HuH-7.5 (cell line): ENCODE measurements at places on chromosomes 7 and 10.

DNA sequence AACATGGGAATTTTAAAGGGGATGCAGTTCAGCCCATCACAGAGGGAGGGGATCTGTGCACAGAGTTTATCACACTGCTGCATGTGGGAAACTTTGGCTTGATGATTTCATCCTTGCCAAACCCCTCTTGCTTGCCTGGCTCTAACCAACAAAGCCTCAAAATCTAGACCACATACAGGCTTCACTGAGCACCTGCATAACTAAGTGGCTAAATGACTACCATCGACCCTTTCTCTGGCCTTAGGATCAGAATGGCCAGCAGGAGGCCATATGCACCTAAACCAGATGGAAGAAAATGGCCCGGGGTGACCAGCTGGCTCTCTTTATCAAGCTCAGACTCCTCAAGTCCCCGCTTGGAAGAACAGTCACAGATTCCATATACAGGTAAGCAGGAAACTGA lies 15.6 kb upstream of the ZNF25 start:
- no peak for DNase-seq

- no peak for DNase-seq
These were observed 372.3 kb upstream of the LRRN3 start for GRCh38 chr7:110718503-110719205.

DNA sequence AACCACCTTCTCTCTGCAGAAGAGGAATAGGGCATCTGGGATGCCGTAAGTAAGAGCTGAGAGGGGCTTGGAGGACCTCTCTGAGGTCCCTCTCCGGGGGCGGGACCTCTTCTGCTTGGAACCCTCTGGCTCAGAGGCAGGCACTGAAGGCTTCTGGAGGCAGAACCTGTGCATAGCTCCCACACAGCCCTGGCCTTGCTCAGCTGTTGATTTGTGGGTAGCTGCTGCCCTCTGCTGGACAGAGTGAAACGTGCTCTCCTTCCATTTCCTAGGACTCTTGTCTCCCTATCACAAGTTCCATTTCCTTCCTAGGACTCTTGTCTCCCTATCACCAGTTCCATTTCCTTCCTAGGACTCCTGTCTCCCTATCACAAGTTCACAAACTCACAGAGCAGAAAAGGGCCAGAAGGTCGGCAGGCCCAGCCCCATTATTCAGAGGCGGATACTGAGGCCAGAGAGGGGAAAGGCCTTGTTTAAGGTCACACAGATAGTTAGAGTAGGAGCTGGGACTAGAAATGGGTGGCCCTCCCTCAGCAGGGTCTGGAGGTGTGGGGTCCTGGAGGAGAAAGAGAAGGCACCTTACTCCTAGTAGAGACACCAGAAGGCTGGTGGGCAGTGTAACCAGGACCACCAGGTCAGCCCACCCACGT lies 30.3 kb upstream of the GARS1 start:
- DNase-seq = peak; percentile 72

DNA sequence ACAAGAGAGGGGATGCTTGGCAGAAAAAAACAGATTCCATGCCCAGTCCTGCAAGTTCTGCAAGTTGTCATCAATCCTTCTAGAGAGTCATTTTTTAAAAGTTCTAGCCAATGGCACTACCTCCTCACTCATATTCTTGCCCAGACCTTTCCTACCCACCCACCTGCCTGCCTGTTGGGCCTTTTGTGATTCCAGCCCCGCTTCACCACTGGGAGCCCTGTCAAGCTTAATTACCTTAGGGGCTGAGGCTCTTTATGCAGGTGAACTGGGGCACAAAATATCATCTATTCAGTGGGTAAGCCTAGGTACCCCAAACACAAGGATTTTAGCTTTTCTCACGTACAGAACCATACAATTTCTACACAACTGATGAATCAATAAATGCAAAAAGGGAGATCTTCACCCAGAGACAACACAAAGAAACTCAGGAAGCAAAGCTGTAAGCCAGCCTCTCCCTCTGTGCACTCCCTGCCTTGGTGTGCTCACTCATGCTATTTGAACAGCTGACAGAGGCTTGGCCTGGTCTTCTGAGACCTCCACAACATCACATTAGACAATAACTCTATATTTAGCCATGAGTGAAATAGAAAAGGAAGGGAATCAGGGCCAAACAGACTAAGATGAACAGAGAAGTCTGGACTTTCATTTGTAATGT lies 222.6 kb downstream of the HTR7 start:
- no peak for DNase-seq

- DNase-seq = peak; percentile 86
These were observed at the start of gene BEND7 for GRCh38 chr10:13528875-13529713. TSS of gene BEND7 (minus strand) at chr10:13529014. CDS start at chr10:13528533, 481 bp downstream.

GRCh38 chr10:75011221-75011620 lies 100.2 kb upstream of the SAMD8 start:
- DNase-seq = no peak

DNA sequence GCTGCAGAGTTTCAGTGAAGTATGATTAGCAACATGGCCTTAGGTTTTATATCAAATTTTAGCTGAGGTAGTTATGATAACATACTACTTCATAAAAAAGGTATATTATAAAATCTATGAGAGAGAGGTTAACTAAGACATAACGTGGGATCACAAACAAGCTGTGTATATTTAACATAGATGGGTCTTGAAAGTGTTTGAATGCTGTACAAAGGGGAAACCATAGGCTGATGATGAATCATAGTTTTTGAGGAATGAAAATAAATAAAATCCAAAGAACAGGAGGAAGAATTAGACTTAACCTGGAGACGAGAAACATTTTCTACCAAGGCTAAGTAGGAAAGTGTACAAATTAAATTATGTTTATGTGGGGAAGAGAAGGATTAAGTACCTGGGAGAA lies 119.0 kb downstream of the GNAI1 start:
- DNase-seq = no peak

- DNase-seq = no peak
These were observed 359.3 kb downstream of the SH2D4B start for GRCh38 chr10:80896959-80897358.

DNA sequence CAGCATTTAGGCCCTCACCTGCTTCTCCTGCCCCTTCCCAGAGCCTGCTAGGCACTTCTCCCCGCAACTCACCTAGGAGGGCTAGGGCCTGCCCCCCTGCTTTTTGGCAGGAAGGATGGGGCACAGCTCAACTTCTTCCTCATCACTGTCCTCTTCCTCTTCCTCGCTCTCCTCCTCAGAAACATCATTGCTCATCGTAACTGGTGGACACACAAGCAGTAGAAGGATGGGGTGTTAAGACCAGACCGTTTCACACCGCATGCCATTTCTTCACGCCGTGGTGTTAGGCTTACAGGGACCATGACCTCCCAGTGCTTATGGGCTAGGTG lies 1.6 kb downstream of the NPM3 start:
- no peak for DNase-seq

DNA sequence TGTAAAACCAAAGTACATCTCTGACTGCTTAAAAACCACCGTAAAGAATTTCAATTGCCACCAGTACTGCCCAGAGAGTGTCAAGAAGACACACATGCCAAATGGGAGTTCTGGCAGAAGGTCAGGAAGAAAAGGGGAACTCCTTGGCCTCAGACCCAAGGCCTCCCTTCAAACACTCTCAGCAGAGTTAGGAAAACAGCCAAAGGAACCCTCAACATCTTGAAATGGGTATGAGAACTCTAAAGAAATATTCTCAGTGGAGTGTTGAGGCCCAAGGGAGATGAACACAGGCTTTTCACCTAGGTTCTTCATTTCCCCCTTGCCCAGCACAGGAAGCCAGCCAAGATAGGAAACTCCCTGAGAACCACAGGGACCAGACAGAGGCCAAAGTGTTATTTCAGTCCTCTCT lies 96.1 kb upstream of the ASAH2 start:
- no peak for DNase-seq

GRCh38 chr7:111205251-111205650 lies 114.3 kb downstream of the LRRN3 start:
- no peak for DNase-seq

- no peak for DNase-seq
These were observed 39.8 kb downstream of the MAD1L1 start for GRCh38 chr7:2192831-2193534.

DNA sequence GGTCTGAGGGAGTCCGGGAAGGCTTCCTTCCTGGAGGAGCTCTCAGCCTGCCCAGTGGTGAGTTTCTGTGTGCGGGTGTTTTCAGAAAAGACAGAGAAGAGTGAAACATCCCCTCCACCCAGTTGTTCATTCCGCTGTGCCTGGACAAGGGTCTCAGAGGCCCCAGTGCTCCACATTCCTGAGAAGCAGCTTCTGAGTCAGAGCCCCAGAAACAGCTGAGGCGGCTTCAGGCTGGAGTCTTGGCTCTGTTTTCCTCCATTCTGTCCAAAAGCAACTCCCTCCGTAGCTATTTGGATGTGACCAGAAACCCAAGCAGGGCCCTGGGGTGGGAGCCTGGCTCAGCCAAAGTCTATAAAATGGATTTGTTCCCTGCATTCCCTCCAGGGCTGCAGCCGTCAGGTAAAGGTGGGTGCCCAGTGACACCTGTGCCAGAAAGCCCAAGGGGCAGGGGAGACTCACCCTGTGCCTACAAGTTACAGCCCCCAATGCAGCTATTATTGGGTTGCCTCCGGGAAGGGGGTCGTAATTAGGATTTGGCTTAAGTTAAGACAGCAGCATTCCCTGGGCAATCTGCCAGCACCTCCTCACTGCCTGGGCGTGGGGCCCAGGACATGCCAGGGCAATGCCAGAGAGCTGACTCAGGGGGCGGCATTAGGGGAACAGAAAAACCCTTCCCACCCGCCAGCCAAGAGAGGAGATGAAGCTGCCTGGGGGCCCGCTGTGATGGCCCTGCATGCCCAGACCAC lies 13.1 kb upstream of the CAMK2G start:
- DNase-seq = no peak

- DNase-seq = no peak
These were observed 153.7 kb upstream of the NPVF start for GRCh38 chr7:25381818-25382589.

DNA sequence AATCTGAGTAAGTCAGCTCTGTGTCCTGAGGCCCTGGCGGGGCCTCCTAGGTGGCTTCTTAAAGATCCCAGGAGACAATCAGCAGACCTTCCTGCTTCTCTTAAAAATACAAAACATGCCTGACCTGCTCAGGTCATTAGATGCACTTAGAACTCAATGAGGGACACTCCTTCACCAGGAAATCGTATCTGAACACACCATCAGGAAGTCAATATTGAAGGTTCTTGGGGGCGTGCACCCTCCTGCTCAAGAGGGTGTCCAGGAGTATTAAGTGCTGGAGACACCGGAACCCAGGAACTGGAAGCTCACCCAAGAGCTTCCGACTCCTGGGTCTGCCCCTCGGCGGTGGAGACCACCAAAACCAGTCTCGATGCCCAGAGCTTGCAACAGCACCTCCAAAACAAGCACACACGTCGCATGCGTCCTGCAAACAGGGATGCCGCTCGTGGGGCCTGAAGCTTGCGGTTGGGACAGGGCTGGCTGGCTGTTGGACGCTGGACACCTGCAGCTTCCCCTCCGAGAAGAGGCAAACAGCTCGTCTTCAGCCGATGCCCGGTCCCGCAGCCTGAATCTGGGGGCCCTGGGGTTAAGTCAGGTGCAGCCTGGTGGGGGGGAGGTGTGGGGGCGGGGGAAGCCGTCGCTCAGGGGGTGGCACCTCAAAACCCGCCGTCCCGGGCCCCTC lies 803 bp downstream of the RAPGEF5 start:
- DNase-seq = no peak

- DNase-seq = no peak
These were observed 60.4 kb upstream of the KCNIP2 start for GRCh38 chr10:101903827-101904550.

GRCh38 chr7:25656581-25657026 lies 428.3 kb upstream of the NPVF start:
- DNase-seq = no peak

- no peak for DNase-seq
These were observed 51.9 kb upstream of the TCERG1L start for GRCh38 chr10:131363416-131363815.

DNA sequence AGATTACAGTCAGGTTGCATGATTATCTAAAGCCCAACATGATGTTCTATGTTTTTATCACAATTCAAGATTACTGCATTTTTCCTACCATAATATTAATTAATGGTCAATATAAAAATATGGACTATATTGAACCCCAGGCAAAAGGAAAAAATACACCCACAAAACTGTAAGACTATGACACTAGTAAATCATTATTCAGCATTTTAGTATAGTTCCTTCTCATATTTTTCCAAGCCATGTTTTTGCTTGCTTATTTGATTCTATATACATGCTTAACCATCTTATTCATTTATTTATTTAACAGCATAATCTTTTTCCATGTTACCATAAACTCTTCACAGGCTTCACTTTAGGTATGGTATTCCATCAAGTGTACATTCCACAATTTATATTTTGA lies 101.6 kb downstream of the IMMP2L start:
- no peak for DNase-seq

DNA sequence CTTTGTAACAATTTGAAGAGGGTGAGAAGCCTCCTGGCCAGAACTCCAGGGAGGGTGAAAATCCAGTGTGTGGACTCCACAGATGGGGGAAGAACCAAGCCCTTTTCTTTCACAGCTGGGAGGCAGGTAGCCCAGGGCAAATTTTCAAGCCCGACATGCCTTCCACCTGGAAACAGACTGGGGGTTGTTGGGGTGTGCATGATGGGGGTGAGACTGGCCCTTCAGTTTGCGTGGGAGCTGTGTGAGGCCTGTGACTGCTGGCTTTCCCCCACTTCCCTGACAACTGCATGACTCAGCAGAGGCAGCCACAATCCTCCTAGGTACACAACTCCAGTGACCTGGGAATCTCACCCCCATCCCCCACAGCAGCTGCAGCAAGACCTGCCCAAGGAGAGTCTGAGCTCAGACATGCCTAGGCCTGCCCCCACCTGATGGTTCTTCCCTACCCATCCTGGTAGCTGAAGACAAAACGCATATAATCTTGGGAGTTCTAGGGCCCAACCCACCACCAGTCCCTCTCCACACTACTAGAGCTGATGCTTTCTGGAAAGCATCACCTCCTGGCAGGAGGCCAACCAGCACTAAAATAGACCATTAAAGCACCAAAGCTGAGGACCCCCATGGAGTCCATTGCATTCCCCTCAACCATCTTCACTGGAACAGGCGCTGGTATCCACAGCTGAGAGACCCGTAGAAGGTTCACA lies 445.4 kb downstream of the TFEC start:
- DNase-seq = no peak

- no peak for DNase-seq
These were observed 31.5 kb downstream of the GIMAP8 start for GRCh38 chr7:150481922-150482321.

GRCh38 chr7:139953229-139953628 lies 109.5 kb downstream of the PARP12 start:
- no peak for DNase-seq

GRCh38 chr7:139829025-139829774 lies at the start of gene TBXAS1:
TSS of gene TBXAS1 (plus strand) at chr7:139829264. CDS start at chr7:139829391, 127 bp downstream.
- no peak for DNase-seq

DNA sequence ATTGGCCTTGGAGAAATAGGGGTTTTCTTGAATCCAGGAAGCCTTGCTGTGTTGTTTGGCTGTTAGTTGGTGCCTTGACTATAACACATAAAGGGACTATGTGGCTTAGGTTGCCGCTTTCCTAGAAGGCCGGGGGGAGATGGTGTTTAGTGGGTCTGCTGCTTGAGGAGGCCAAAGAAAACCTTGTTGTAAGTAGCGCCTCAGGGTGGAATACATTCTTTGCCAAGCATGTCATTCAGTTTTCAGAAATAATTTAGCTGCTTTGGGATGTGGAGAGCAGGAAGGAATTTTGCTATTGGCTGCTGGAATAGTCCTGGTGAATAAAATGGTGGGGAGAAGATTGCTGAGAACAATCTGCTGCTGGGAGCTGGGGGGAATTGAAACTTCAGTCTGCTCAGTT lies 132.9 kb upstream of the WNT16 start:
- no peak for DNase-seq

- no peak for DNase-seq
These were observed 26.4 kb upstream of the GPR37 start for GRCh38 chr7:124792002-124792401.
